ENCODE measurements at places on chromosomes 2 and 18. TPM values are rescaled to one million over a fixed set of nuclear protein-coding genes. Genes with fewer than 3 reads are reported as not detected.

DNA sequence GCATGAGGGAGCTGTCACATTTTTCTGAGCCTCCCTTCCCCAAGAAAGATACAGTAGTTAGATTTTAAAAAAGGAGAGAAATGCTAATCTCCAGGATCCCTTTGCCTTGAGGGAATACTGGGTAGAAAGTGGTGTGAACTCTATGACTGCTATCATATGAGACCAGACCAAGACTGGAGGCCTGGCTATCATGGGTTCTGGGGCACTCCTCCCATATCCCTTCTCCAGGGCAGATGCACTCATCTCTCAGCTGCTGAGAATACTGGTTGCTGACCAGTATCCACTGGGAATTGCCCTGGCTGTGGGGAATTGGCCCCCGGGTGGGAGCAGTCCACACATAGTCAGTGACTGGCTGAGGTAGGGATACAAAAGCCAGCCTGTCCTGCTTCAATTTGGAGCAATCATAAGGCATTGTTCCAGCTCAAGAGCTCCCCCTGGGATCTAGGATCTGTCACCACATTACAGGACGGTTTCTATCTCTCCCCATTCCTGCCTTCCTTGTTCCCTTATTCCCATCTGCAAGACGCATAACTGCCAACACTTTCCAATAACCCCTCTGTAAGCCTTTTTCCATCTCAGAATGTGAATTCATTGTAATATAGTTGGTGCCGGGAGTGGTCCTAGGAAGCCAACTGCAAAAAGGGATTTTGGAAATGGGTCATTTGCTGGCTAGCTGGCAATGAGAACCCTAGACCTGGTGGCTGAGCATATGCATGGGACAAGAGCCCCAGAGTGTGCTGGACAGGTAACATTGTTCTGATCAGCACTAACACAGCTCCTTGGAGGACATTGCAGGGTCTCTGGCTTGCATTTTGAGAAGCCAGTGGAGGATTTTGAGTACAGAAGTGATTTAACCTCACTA lies 35.4 kb upstream of the REEP1 start:
- H3K27ac ChIP-seq, result no peak overlapping the region
- H3K4me1 ChIP-seq, result peaks cover 28% of the 10 kb centered on the region
- peaks cover 5% of the 10 kb centered on the region for H3K27me3 ChIP-seq
- DNase-seq, result no peak
- H3K4me3 ChIP-seq, result no peak overlapping the region
- peaks cover 7% of the 10 kb centered on the region for H3K36me3 ChIP-seq

DNA sequence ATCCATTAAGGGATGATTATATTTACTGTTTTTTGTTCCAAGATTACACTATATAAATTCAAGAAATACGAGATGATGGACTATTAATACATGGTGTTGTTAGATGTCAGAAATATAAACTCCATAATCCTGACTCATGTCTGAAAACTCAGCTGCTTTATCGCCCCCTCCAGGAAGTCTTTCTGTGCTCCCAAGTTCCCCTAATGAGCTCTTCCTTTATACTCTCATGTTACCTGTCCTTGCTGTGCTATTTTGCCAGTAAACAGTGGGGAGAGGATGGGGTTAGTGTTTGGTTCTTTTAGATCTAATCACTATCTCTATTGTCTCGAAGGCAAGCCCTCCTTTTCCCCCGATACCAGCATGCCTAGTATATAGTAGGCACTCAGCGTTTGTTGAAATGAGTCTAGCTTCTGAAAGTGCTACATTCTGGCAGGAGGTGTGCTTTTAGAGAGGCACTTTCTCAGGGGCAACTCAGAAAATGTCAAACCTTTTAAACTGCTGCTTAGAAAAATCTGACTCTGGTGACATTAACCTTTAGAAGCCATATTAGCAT lies 21.4 kb upstream of the BARD1 start:
- peak; percentile 9 for DNase-seq
- no peaks in the 10 kb centered on the region for H3K4me1 ChIP-seq
- H3K4me3 ChIP-seq, result no peak overlapping the region
- no peaks in the 10 kb centered on the region for H3K36me3 ChIP-seq
- no peak overlapping the region for H3K27ac ChIP-seq
- no peaks in the 10 kb centered on the region for H3K27me3 ChIP-seq

DNA sequence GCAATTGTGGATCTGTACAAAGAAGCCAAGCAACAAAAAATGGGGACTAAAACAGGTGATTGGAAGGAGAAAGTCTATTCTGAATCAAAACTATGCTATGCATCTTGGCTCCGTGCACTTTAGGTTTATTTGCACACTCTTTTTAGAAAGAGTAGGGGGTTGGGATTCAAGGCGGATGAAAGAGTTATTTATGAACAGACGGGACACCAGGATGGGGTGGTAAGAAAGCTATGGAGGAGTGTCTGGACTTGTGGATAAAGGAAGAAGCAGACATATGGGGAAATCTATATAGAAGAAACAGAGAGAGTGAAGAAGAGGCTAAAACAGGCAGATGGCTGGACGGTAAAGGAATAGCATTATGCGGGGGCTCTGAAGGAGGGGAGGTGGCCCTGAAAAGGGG lies 57.8 kb downstream of the TCF4 start:
- H3K4me3 ChIP-seq, result no peak overlapping the region
- no peak for DNase-seq
- H3K27ac ChIP-seq, result no peak overlapping the region
- no peaks in the 10 kb centered on the region for H3K36me3 ChIP-seq

GRCh38 chr2:278927-279320 lies 9.0 kb downstream of the ALKAL2 start:
- H3K4me1 ChIP-seq, result no peaks in the 10 kb centered on the region
- no peak overlapping the region for H3K27ac ChIP-seq
- no peaks in the 10 kb centered on the region for H3K27me3 ChIP-seq
- no peak overlapping the region for H3K4me3 ChIP-seq
- H3K36me3 ChIP-seq, result peaks cover 44% of the 10 kb centered on the region

GRCh38 chr2:234673961-234674759 lies 177.3 kb upstream of the ARL4C start:
- H3K4me1 ChIP-seq, result no peaks in the 10 kb centered on the region
- H3K27me3 ChIP-seq, result peaks cover 3% of the 10 kb centered on the region
- H3K4me3 ChIP-seq, result no peak overlapping the region
- H3K27ac ChIP-seq, result no peak overlapping the region
- DNase-seq, result no peak
- H3K36me3 ChIP-seq, result no peaks in the 10 kb centered on the region

DNA sequence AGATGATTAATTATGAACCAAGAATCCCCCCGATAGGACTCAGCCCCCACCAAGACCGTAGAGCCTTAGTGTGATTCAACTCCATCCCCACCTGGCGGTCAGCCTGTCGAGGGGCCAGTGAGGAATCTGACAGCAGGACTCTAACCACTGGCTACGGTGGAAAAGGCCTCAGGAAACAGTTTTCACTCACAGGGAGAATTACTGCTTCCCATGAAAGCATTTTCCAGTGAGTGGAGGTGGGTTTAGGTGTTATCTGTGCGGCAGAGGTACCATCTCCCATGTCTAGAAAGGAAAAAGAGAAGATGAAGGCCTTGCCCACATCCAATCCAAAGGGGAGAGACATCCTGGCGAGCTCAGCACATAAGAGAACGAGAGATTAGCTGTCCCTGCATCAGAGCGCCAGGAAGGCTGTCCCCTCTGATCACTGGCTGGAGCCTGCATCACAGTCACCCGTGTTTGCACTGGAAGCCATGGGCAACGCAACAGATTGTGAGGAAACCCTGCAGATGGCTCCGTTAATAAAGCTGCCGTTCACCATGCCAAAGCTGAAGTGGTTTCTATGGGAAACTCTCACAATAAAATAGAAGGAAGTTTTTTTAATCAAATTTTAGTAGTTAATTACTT lies 22.3 kb downstream of the COX7A2L start:
- H3K27me3 ChIP-seq, result no peaks in the 10 kb centered on the region
- H3K4me1 ChIP-seq, result peaks cover 24% of the 10 kb centered on the region
- no peak overlapping the region for H3K4me3 ChIP-seq
- peaks cover 66% of the 10 kb centered on the region for H3K36me3 ChIP-seq

DNA sequence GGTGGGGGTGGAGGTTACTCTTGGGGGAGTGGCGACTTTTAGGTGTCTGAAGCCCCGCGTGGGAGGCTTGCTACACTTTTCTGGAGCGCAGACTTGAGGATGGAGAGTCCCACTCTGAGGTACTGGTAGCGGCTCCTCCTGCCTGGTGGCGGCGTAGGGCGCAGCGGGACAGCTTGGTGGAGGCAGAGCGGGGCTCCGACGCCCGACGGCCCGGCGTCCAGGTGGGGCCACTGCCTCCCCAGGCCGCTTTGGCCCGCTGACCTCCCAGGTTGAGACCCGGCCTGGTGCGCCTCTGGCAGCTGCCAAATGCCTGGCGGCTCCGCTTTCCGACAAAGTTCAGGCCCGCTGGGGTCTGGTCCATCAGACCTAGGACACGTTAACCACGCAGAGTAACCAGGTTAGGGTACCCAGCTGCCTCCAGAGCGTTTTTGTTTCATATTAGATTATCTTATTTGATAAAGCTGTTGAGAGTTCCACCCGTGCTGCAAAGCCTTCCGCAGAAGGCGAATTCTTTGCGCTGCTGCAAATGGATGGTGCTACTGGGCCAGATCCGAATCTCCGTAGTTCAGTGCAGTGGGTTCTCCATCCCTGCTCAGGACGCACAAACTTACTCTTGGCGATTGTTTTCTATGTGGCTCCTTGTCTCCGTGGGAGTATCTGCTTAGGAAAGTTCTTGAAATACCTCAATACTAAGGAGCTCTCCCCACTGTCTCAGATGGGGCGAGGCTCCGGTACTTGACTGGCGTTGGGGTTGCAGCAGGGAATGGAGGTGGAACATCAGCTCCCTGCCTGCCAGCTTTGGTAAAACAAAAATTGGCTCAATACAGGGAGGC lies 405.9 kb downstream of the XIRP2 start:
- no peaks in the 10 kb centered on the region for H3K36me3 ChIP-seq
- no peak overlapping the region for H3K27ac ChIP-seq
- DNase-seq, result no peak
- peaks cover 54% of the 10 kb centered on the region for H3K27me3 ChIP-seq
- peak overlapping the region; percentile 70 for H3K4me3 ChIP-seq

- H3K27me3 ChIP-seq, result peaks cover 2% of the 10 kb centered on the region
- peaks cover 2% of the 10 kb centered on the region for H3K4me1 ChIP-seq
- H3K4me3 ChIP-seq, result no peak overlapping the region
- no peaks in the 10 kb centered on the region for H3K36me3 ChIP-seq
Observed at GRCh38 chr2:190781604-190782198, 98.9 kb upstream of the GLS start.

DNA sequence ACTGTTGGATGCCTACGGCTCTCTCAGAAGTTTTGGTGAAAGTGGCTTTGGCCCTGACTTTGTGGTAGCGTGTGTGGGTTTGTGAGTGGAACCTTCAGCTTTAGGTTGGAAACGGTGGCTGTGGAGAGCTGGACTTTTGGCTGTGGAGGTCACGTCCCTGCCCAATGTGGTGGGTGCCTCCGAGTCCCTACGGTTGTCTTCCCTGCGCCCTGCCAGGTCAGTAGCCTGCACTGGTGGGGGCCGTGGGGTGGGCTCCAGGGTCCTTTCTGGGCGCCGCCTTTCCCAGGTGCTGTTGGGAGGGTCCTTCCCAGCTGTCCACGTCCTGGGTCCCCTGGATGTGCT lies 11.1 kb downstream of the COLEC11 start:
- H3K4me1 ChIP-seq, result peaks cover 10% of the 10 kb centered on the region
- H3K36me3 ChIP-seq, result no peaks in the 10 kb centered on the region
- H3K27ac ChIP-seq, result no peak overlapping the region
- no peak overlapping the region for H3K4me3 ChIP-seq

- DNase-seq, result no peak
- no peaks in the 10 kb centered on the region for H3K27me3 ChIP-seq
- H3K27ac ChIP-seq, result no peak overlapping the region
Observed at GRCh38 chr2:44623622-44624351, 262.0 kb downstream of the CAMKMT start.

DNA sequence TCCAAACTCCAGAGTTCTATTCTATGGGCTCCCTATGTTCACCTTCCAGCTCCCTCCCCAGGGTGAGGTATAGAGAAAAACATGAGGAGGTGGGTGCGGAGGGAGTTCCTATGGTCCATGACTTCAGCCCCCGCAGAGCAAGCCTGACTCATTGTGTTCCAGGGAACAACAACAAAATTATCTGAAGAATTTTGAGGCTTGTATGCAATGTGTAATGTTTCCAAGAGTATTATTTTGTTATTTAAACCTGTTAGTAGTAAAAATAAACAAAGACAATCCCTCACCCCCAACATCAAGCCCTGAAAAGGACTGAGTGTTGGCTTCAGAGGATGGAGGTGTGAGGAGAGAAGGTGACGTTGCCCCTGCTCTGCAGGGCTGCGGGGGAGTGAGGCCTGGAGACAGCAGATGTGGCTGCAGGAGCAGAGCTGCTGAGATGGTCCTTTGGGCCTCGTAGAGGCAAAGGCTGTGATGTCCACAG lies 29.0 kb downstream of the LAMA3 start:
- peaks cover 3% of the 10 kb centered on the region for H3K4me1 ChIP-seq
- H3K4me3 ChIP-seq, result no peak overlapping the region
- DNase-seq, result no peak
- H3K27me3 ChIP-seq, result peaks cover 37% of the 10 kb centered on the region
- no peak overlapping the region for H3K27ac ChIP-seq

- H3K36me3 ChIP-seq, result no peaks in the 10 kb centered on the region
- H3K4me3 ChIP-seq, result no peak overlapping the region
- H3K27ac ChIP-seq, result no peak overlapping the region
- no peak for DNase-seq
Observed at GRCh38 chr2:157256626-157257025, 879 bp upstream of the GALNT5 start.

GRCh38 chr2:212022966-212023365 lies 515.6 kb downstream of the ERBB4 start:
- no peak overlapping the region for H3K4me3 ChIP-seq
- H3K36me3 ChIP-seq, result no peaks in the 10 kb centered on the region
- DNase-seq, result no peak
- H3K27me3 ChIP-seq, result no peaks in the 10 kb centered on the region
- no peaks in the 10 kb centered on the region for H3K4me1 ChIP-seq
- no peak overlapping the region for H3K27ac ChIP-seq

- H3K27me3 ChIP-seq, result no peaks in the 10 kb centered on the region
- no peaks in the 10 kb centered on the region for H3K4me1 ChIP-seq
- no peak overlapping the region for H3K27ac ChIP-seq
- no peak overlapping the region for H3K4me3 ChIP-seq
- DNase-seq, result no peak
- H3K36me3 ChIP-seq, result no peaks in the 10 kb centered on the region
Observed at GRCh38 chr2:94763318-94763717, 107.9 kb upstream of the TEKT4 start.

DNA sequence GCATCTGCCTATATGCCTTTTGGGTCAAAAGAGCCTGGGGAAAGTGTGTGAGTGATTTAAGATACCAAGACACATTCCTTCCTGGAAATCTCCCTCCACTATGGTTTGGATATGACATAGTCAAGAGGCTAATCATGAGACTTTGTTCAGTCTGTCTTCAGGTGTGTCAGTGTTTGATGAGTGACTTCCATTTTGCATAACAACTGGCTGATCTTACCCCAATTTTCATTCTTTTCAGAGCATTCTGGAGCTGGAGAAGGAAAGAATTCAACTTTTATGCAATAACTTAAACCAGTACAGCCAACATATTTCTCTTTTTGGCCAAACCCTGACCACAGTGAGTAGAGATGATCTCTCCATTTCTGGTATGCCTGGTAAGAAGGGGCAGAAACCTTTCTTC lies 39.4 kb downstream of the SPC25 start:
- peaks cover 2% of the 10 kb centered on the region for H3K4me1 ChIP-seq
- H3K27me3 ChIP-seq, result no peaks in the 10 kb centered on the region
- no peak for DNase-seq
- H3K27ac ChIP-seq, result no peak overlapping the region
- no peak overlapping the region for H3K4me3 ChIP-seq

ITGA6 gene
- total RNA-seq, result 46.7 TPM

HS6ST1 gene
- 7.9 TPM for total RNA-seq

SP140 gene
- 53.3 TPM for total RNA-seq

RNU2-63P gene
- 1.9 TPM for total RNA-seq

ZFP36L2 gene
- 228 TPM for total RNA-seq

SOX11 gene
- not detected for total RNA-seq
